Stimulated activated CD4-positive, alpha-beta T cell treated with anti-CD3 and anti-CD28 coated beads, Interleukin-1b, Interleukin-23, amount 100 ng/mL, for 1 hour (primary cell): ENCODE measurements at places on chromosomes 5 and 9.

DNA sequence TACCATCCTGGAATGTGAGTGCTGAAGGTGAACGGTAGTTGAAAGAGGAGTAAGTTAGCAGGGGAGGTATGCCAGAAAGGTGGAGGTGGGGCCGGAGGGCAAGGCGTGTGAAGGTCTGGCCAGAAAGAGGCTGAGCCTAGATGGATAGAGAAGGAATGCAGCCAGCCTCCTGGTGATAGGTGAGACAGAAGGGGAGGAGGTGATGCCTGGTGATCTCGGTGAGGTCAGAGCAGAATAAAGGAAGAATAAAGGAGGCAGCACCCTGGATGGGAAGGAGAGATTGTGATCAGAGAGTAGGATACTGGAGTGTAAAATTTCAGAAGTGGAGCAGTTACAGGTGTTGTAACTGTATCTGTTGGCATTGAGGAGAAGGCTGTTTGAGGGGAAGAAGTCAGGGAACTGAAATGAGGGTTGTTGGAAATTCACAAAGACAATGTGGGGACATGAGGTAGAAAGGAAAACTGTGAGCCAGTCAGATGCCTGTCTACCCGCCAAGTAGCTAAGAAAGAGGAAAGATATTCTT lies 2.0 kb downstream of the GNG10 start:
- no peak for DNase-seq

DNA sequence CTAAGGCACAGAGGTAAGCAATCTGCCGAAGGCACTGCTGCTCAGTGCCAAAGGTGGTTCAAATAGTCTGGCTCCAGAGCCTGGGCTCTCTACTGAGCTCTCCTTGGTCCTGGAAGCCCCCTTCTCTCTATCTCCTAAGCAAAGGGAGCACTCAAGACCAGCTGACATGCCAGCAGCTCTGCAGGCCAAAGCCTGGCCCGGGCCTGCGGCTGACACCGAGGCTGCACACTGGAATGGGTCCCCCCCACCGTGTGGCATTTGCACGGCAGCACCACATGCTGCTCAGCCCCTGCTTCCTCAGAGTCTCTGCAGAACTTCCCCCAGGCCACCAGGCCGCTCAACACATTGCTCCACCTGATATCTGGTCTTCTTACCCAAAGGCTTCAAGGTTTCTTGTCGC lies 57.8 kb upstream of the GOLPH3 start:
- DNase-seq = no peak

GRCh38 chr5:122236270-122237040 lies 75.6 kb upstream of the SNCAIP start:
- no peak for DNase-seq

DNA sequence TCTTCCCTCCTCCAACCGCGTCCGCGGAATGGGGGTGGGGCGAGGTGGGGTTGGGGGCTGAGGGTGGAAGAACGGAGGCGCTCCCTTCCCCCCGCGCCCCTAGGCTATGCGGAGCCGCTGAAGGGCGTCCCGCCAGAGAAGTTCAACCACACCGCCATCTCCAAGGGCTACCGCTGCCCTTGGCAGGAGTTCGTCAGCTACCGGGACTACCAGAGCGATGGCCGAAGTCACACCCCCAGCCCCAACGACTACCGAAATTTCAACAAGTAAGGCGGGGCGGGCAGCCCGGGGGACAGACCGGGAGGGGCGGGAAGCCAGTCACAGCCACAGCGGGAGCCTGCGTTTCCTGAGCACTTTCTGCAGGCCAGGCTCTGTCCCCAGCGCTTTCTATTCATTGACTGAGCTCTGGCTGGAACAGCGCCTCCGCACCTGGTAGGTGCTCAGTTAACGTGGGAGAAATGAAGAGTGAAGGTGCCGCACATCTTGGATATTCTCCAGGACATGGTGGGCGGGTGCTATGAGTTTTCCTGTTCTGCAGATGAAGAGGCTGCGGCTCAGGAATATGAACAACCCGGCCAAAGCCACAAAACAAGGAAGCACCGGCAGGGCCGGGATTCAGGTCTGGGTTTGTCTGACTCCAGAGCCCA lies 11.3 kb downstream of the MYOZ3 start:
- no peak for DNase-seq

DNA sequence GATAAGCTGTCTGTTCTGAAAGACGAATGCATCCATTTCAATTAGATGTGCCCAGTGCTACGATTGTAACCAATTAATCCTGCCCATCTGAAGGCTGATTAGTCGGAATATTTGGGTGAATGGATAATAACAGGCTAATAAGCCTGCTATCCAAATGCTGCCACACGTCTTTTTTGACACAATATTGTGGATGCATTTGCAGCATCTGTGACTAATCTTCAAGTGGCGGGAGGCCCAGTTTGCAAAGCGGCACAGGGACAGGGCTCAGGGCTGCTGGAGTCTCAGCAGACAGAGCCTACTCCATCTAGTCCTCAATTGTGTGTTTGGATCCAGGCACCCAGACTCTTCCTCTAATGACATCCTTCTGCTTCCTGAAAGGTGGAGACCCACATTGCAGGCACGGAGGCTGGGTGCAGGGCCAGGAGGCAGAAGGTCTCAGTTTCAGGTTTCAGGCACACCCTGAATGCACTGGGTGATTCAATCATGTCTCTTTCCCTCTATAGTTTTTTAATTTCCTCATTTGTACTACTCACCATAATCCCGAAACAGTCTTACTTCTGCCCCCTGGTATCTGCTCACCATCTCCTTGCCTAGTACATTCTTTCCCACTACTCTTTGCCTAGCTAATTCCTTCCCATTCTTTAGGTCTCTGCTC lies 169.6 kb downstream of the ASTN2 start:
- DNase-seq = no peak

- no peak for DNase-seq
These were observed 45.7 kb downstream of the CDK5RAP2 start for GRCh38 chr9:120534266-120534665.

DNA sequence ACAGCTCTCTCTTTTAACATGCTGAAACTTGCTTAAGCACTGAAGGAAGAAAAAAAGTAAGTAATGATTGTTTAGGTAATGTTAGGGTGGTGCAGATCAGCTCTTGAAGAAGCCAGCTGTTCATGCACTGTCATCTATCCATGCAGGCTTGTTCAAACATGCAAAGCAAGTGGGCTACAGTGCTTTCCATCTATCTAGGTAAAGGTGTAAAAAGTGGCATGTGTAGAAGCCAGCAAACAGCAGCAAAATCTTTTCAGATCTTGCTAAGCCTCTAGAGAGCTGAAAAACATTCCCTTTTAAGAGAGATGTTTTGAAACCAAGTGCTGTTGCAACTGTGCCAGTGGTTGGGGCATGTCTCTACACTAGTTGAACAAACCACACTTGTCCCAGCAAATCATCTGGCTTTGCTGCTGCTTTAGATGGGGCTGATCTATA lies 214.4 kb downstream of the EFNA5 start:
- DNase-seq = no peak
